Caudate nucleus (tissue), 63 donors: ENCODE measurements at places on chromosomes 13 and 19.

GRCh38 chr19:35320065-35320713 is 8.8 kb upstream of the CD22 start:
- DNase-seq = no peak

DNA sequence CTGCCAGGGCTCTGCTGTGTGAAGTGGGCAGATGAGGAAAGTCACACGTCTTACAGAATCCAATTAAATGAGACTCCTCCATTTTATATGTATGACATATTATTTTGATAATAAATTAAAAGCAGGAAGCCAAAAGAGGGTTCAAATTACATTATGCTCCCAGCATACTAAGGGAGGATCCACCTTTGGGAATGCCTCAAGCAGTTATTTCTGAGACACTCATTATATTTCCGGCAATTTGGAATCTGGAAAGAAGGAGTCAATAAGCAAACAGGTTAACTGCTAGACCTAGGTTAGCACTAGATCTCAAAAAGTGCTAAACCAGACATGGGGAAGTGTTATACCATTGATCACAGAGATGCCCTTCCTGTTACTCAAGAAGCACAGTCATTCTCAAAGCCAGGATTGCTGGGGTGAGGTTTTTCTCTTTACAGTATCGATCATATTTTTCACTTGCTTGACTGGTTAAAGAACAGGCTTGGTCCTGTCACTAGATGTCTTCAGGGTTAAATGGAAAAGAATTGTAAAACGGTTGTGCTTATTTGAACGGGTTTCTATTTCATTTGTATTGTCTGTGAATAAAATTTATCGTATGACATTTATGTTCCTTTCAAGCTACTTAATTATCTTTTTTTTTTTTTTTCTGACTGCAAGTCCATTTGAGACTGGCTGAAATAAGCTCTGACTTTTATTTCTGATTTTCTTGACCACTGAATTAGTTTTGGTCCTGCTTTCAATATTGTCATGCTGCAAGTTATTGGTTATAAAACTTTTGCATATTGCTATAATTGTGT is 523.2 kb downstream of the KLF12 start:
- DNase-seq = no peak

GRCh38 chr13:19618977-19619376 is 14.5 kb upstream of the MPHOSPH8 start:
- DNase-seq = no peak

GRCh38 chr13:110758195-110758805 is 44.8 kb downstream of the ING1 start:
- DNase-seq = no peak

- DNase-seq = no peak
These were observed 406.7 kb upstream of the ZNF507 start for GRCh38 chr19:31938675-31939074.
